ENCODE measurements at places on chromosomes 13 and 19. TPM values are rescaled to one million over a fixed set of nuclear protein-coding genes. Genes with fewer than 3 reads are reported as not detected.

GRCh38 chr19:40799558-40800338 is 757 bp downstream of the EGLN2 start:
- no peak for DNase-seq

DNA sequence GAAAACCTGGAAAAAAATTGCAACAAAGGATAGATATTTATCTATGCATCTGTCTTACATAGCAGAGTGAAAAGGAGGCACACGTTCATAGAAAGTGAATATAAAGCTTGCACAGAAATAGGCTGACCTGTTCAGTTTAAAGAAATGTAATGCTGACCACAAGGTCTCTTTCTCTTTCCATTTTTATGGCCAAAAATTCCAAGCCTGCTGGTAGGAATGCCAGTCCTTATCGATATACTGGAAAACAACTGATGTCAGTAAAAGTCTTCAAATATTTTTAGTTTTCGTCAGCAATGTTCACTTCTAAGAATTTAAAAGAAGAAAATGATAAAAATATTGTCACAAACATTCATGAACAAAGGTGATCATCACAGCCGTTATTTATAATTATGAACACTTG is 59.0 kb upstream of the MCF2L start:
- no peak for DNase-seq

- no peak for DNase-seq
These were observed 122.9 kb upstream of the MAB21L1 start for GRCh38 chr13:35599384-35599783.

DNA sequence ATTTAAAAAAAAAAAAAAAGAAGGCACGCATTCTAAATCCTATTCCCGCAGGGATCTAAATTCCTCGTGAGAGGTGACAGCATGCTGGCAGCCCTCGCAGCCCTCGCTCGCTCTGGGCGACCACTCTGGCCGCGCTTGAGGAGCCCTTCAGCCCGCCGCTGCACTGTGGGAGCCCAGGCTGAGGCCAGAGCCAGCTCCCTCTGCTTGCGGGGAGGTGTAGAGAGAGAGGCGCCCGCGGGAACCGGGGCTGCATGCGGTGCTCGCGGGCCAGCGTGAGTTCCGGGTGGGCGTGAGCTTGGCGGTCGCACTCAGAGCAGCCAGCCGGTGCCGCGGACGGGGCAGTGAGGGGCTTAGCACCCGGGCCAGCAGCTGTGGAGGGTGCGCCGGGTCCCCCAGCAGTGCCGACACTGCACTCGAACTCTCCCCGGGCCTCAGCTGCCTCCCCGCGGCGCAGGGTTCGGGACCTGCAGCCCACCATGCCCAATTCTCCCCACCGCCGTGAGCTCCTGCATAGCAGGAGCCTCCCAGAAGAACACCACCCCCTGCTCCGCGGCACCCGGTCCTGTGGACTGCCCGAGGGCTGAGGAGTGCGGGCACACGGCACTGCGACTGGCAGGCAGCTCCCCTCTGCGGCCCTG is 553.9 kb downstream of the LMO7 start:
- no peak for DNase-seq

DNA sequence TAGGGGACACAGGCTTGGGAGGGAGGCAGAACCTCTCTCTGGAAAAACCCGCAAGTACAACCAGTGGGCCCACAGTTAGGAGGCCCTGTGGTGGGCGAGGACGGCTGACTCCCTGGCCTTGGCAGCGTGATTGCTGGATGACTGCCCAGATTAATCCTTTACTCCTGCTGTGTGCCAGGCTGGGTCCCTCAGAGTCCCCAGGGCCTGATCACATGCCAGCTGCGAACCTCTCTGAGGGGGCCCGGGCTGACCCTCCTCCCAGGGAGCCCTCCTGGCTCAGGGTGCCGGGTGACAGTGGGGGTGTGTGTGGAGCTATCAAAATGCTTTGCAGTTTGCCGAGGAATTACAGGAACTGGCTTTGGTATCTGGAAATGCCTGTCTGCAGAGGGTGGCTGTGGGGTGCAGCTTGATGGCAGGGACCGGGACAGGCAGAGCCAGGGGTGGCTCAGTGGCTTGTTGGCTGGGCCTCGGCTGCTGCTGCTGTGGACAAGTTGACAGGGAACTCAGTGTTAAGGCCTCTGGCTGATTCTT is 48.9 kb downstream of the DNM2 start:
- DNase-seq: no peak

Gene NCAN
- total RNA-seq: 0.80 TPM

Gene CDX2
- total RNA-seq: 31.8 TPM

Gene SIGLECL1
- not detected for total RNA-seq

Gene PRODH2
- 20.6 TPM for total RNA-seq

- peak; percentile 88 for DNase-seq
These were observed 41.4 kb downstream of the LYL1 start for GRCh38 chr19:13060964-13061927.

Gene FUT1
- total RNA-seq: 15.0 TPM

Gene LILRA2
- not detected for total RNA-seq

- DNase-seq: no peak
These were observed 15.9 kb upstream of the DNAJC3 start for GRCh38 chr13:95660981-95661581.

Gene WDR87
- total RNA-seq: not detected

Gene OSCAR
- total RNA-seq: not detected

GRCh38 chr13:40390401-40390916 is 276.0 kb downstream of the FOXO1 start:
- DNase-seq: no peak

DNA sequence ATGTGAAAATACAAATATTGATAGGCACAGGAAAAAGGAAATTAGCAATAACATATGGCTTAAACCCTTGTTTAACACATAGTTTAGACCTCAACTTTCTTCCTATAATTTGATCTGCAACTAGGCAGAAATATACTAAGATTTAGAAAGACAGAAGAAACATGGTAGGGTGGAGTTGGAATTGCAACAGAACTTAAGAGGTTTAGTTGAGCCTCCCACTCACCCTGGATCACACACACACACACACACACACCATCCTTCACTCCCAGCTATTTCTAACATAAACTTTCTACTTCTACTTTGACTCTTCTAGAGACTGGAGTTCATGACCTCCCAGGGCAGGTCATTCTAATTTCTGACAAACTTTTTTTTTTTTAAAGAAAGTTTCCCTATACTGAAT is 47.4 kb downstream of the FLT3 start:
- no peak for DNase-seq

Gene TMEM91
- 8.1 TPM for total RNA-seq

GRCh38 chr19:45500918-45501729 is 2.9 kb downstream of the PPM1N start:
- no peak for DNase-seq

- no peak for DNase-seq
These were observed 1581.9 kb downstream of the EFNB2 start for GRCh38 chr13:104953588-104953987.

Gene UTP14C
- 15.5 TPM for total RNA-seq

GRCh38 chr13:45412274-45413049 is 5.7 kb downstream of the SLC25A30 start:
- DNase-seq: no peak

DNA sequence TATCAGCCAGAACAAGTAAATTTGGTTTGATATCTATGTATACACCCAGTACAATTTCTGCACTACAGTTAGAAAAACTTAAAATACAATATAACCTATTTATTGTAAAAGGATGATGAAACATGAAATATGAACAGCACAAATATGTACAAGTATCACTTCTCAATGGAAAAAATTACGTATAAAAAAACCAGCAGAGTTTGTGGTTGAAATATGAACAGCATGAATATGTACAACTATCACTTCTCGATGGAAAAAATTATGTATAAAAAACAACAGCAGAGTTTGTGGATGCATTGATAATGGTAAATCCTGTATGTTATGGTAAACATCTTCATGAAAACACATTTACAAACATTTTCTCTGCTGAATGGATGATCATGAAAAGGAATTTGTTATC is 32.4 kb upstream of the CEACAM21 start:
- DNase-seq: no peak

DNA sequence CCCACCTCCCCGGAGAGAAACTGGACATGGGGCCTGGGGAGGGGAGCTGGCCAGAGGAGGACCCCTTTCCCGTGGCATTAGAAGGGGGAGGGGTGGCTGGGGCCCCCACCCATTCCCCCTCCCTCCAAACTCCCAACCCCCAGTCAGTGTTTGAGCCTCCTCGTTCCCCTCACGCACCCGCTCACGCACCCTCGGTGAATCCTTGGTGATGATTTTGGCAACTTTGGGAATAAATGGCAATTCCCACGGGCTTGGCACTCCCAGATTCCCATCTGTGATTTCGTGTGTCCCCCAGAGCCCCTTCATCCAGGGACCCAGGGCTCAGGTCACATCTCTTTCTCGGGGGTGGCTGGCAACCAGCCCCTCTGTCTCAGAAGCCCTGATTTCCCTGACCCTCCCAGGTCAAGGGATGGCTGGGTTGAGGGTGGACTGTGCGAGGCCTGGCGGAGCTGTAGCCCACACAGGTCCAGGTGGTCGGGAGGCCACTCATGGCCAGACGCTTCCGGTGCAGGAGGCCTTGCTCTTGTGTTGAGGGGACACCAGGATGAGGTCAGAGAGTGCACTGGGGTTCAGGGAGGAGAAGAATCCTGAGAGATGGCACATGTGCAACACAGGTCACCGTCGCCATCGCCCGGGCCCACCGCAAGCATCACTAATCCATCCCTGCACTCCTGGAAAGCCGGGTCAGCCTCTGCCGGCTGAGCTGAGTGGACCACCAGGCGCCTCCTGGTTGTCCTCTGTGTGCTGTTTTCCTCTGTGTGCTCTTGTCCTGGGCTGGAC is 20.7 kb downstream of the EPN1 start:
- no peak for DNase-seq

Gene RSPH6A
- total RNA-seq: 0.19 TPM

- no peak for DNase-seq
These were observed 297.1 kb downstream of the COG6 start for GRCh38 chr13:39952249-39953233.

DNA sequence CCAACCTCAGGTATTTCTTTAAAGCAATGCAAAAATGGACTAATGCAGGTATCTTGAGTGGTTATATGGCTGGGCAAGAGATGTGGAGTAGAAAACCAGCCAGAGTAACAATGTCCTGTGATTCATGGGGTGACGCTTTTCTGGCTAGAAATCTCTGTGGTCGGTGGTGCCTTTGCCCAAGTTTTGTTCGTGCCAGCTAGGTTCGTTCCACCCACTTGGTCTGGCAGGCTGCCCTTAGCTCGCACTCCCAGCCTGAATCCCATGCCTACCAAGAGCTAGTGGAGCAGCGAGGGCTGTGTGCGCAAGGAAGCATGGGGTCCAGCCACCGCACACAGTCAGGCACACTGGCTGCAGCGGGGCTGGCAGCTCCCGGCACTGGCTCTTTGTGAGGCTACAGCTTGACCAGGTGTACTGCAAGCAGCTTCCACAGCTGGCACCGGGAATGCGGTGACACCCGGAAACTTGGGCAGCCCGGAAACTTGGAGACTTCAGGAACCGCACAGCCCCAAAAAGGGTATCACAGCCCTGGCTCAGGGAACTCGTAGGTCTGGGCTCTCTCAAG is 349.6 kb upstream of the PCDH20 start:
- no peak for DNase-seq

DNA sequence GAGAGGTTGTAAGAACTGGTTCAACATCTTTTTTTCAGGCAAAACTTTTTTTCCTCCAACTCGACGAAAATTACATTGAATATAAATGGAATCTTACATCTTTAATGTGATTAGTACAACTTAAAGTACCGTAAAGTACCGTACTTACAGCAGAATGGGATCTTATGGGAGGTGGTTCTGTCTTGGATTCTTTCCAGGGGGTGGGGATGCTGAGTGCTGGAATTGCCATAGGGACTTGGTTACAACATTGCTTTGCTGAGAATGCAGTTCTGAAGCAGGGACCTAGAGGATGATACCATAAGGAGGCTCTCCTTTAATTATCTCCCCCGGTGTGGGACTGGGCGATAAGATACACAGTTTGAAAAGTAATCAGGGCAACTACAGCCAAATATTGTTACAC is 186.4 kb downstream of the KLF5 start:
- no peak for DNase-seq

Gene DNAJC3
- 29.0 TPM for total RNA-seq

DNA sequence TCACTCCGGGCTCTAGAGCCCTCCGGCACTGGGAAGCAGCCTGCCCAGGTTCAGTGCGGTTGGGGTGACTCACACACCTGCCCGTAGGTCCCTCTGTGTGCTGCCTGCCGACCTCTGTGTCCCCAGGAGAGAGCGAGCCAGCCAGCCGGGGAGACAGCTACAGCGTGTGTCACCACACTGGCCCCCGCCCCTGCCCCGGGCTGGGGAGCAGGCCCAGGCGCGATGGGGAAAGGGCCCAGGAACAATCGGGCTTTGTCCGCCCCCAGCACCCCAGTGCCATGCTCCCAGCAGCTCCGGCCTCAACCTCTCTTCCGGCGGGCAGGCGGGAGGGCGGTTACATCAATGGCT is at the start of gene KLK6:
KLK6 (minus strand) TSS at position 179 of the 348 bp plus-strand sequence. CDS start 1,487 bp downstream, outside the sequence.
- no peak for DNase-seq

GRCh38 chr13:53005626-53006025 is 23.0 kb upstream of the OLFM4 start:
- no peak for DNase-seq

Gene EDNRB
- total RNA-seq: 18.2 TPM

DNA sequence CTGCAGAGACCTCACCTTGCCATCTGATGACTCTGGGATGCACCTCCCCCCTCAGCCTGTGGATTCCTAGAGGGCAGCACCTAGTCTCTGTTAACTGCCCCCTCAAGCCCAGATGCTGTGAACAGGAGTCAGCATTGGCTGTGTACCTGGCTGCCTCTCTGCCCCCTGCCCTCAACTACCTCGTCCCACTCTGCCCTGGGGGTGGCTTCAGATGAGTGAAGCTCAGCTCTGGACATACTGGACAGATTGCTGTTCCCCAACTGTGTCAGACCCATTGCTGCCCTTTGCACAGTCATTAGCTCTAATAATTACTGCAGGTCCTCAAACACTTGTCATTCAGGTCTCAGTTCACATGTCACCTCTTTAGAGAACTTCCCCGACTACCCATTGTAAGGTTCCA is 182.1 kb upstream of the TSHZ3 start:
- peak; percentile 36 for DNase-seq

DNA sequence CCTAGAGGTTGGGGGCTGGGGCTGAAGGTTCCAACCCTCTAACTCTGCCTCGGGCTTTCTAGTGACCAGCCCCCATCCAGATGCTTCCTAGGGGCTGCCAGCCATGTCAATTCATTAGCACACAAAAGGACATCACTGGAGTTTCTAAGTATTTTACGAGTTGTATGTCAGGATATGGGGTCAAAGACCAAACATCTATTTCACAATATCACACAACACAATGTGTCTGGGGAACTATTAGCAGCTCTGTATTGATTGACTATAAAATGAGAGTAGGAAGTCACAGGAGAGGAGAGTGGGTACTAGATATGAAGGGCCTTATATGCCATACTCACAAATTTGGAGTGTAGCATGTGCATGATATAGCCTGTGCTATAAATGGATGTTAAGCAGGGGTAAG is 42.1 kb downstream of the LPAR6 start:
- no peak for DNase-seq
